ENCODE measurements at places on chromosomes 5 and 9.

- DNase-seq: no peak
These were observed 6.6 kb upstream of the FBP2 start for GRCh38 chr9:94600258-94600657.

GRCh38 chr9:89154651-89155336 is 23.8 kb downstream of the SHC3 start:
- no peak for DNase-seq

GRCh38 chr9:127406799-127407491 is 10.0 kb downstream of the SLC2A8 start:
- DNase-seq: no peak

DNA sequence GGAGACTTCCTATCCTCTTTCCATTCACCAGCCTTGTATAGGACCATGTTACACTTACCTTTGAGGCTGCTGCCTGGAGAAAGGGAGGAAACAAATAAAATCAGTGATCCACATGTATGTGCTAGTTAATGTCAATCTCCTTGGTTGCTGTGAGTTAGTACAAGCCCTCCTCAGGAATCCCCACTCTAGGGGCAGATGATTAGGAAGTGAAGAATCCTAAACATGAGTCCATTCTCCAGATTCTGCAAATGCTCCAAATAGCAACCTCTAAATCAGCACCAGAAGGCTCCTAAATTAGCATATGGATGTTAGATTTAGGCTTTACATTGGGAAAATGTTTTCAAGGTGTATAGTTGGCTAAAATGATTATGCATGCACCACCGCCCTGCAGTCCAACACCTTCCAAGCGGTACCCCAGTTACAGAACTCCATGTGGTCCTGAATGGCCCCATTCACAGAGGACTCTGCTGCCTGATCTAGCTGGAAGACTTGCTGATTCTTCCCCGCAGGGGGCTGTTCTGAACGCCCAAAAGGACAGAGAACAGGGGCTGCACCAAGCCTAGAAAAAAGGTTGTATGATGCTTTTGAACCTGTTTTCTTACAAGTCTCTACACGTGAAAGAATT is 123.2 kb downstream of the TLE1 start:
- no peak for DNase-seq

Measured in stimulated activated naive CD4-positive, alpha-beta T cell treated with Interleukin-2 at 50 U/mL for 16 hours (primary cell).